Heart right ventricle (tissue), 16 donors: ENCODE measurements at places on chromosomes 6 and 20. TPM values are rescaled to one million over a fixed set of nuclear protein-coding genes. Genes with fewer than 3 reads are reported as not detected.

- no peaks in the 10 kb centered on the region for H3K36me3 ChIP-seq
- H3K4me1 ChIP-seq = no peaks in the 10 kb centered on the region
- no peak overlapping the region for H3K27ac ChIP-seq
- H3K4me3 ChIP-seq = no peak overlapping the region
- H3K27me3 ChIP-seq = peaks cover 20% of the 10 kb centered on the region
Measured at GRCh38 chr6:107787589-107787960, 36.5 kb downstream of the SCML4 start.

DNA sequence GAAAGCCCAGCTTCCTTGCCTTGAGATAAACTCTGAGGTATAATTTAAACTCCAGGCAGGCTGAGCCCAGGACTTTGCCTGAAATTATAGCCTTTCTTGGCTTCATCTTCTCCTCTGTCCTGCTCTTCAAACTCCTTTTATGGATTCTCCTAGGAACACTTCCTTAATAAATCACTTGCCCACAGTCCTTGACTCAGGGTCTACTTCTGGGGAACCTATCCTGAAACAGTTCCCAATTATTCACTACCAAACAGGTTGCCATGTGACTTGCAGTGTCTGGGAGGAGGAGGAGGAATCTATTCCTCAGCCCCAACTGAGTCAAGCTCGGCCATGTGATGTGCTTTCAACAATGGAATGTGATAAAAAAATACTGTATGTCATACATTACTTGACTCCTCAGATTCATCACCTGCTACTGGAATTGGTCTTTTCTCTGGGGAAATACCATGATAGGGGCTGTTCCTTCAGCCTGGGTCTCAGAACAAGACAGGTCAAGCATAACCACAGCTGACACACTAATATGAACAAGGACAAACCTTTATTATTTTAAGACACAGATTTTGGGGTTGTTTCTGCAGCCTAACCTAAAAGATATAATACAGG is 20.5 kb upstream of the CDKN1A start:
- no peak overlapping the region for H3K4me3 ChIP-seq
- no peak for DNase-seq
- no peak overlapping the region for H3K27ac ChIP-seq
- peaks cover 15% of the 10 kb centered on the region for H3K4me1 ChIP-seq

- H3K27me3 ChIP-seq = no peaks in the 10 kb centered on the region
- DNase-seq = peak; percentile 82
- no peaks in the 10 kb centered on the region for H3K36me3 ChIP-seq
- H3K27ac ChIP-seq = no peak overlapping the region
- no peak overlapping the region for H3K4me3 ChIP-seq
Measured at GRCh38 chr6:11144393-11144851, 32.9 kb upstream of the ERVFRD-1 start.

DNA sequence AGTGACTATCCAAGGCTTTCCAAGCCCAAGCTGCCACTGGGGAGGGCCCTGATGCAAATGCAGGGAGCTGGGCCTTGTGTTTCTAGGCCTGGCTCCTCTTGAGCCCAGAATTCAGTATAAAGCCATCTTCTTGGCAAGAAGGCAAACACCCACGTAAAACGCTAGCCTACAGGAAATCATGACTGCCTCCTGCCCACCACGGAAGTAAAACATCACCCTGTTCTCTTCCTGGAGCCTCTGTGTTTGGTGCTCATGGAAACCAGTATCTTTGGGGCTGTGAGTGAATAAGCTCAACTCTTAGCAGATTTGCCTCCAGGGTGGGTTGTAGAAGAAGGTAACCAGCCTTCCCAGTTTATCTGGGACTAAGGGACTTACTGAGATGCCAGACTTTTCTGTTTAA is 271.0 kb downstream of the ZNF217 start:
- DNase-seq = no peak
- H3K4me3 ChIP-seq = no peak overlapping the region
- H3K36me3 ChIP-seq = no peaks in the 10 kb centered on the region
- H3K27me3 ChIP-seq = peaks cover 4% of the 10 kb centered on the region

DNA sequence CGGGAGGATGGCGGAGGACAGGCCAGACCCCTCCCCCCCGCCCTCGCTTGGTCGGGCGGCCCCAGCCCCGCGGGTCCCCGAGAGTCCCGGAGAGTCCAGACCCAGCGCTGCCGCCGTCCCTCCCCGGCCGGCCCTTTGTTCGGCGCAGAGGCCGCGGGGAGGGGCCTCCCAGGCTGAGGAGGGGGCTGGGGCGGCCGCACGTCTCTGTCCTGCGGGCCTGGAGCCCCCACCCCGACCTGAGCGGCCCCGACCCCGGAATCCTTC is 806 bp downstream of the KCNQ2 start:
- H3K27ac ChIP-seq = no peak overlapping the region
- no peak overlapping the region for H3K4me3 ChIP-seq

CRISP3 gene
- total RNA-seq = not detected

ELOVL4 gene
- 0.35 TPM for total RNA-seq

EPHA7 gene
- total RNA-seq = 6.1 TPM
